ENCODE measurements at places on chromosomes 16 and 17. TPM values are rescaled to one million over a fixed set of nuclear protein-coding genes. Genes with fewer than 3 reads are reported as not detected.

Gene CMTM2
- total RNA-seq = not detected

Gene WFDC1
- not detected for total RNA-seq

Gene PDILT
- total RNA-seq = not detected

Gene KRT40
- not detected for total RNA-seq

Gene TBC1D3E
- not detected for total RNA-seq

Gene PRR11
- 3.4 TPM for total RNA-seq

Gene KRT222
- not detected for total RNA-seq

Gene GCSH
- 16.6 TPM for total RNA-seq
